Stimulated activated CD8-positive, alpha-beta memory T cell treated with anti-CD3 and anti-CD28 coated beads, Interleukin-4, amount 100 ng/mL, for 1 hour (primary cell): ENCODE measurements at places on chromosomes 5 and 9.

GRCh38 chr9:4290427-4290837 lies 9.4 kb downstream of the GLIS3 start:
- DNase-seq = no peak

- no peak for DNase-seq
Measured at GRCh38 chr5:1540831-1541701, 17.3 kb upstream of the LPCAT1 start.

DNA sequence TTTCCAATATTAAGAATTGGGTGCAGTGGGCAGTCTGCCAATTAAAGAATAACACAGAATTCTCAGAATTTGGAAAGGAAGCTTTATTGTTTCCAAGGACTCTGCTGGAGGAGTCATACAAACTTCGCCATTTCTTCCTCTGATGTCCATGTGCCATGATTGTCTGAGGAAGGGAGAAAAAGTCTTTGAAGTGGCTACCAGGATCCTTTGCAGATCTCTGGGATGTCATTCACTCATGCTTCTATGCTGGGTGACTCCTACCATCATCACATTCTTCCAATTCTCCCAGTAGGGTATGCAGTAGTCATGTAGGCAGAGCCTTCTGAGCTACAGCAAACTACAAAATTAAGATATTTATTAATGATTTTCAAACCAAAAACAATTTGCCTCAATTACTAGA lies 3.2 kb upstream of the SMAD5 start:
- no peak for DNase-seq

GRCh38 chr5:10728679-10729078 lies 32.4 kb downstream of the DAP start:
- DNase-seq = no peak

GRCh38 chr5:167381457-167381856 lies 910.0 kb upstream of the WWC1 start:
- DNase-seq = no peak

DNA sequence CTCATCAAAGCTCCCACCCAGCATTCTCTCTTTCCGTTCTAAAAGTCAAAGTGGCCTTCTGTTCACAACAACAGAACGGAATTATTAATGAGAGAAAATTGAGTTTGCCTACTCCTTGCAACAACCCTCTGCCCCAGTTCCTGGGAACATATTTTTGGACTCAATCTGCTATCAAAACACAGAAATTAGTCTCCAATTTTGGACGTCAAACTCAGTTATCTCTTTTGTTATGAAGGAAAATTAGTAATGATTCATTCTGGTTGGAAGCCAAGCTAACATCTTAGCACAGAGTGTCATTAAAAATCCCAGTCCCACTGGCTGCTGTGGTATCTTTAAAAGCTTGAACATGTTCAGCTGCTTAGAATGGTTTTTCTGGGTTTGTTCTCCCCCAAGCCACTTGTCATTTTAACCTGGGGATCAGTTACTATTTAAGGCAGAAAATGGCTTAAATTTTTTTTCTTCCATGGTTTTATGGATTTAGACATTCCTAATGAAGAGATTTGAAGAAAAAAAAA lies 343.2 kb downstream of the TRIM32 start:
- no peak for DNase-seq

DNA sequence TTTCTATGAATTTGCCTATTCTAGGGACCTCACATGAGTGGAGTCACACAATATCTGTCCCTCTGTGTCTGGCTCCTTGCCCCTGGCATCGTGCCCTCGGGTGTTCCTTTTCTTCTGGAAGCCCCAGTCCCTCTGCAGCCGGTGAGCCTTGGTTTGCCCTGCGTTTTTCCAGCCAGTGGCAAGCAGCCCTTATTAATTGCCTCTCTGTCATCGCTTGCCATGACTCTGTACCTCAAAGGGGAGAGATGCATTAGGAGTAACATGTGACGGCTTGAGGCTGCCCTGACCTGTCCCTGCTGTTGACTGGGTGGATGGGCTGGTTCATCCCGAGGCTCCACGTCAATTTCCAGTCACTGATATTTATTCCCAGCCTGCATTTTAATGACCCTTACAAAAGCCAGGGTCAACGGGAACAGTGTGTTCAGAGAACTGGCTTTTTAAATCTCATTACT lies 87.3 kb downstream of the CFAP90 start:
- DNase-seq = no peak

GRCh38 chr5:66239034-66239433 lies 94.9 kb downstream of the SREK1 start:
- DNase-seq = no peak

- DNase-seq = no peak
Measured at GRCh38 chr5:160237571-160238093, 8.3 kb downstream of the FABP6 start.

DNA sequence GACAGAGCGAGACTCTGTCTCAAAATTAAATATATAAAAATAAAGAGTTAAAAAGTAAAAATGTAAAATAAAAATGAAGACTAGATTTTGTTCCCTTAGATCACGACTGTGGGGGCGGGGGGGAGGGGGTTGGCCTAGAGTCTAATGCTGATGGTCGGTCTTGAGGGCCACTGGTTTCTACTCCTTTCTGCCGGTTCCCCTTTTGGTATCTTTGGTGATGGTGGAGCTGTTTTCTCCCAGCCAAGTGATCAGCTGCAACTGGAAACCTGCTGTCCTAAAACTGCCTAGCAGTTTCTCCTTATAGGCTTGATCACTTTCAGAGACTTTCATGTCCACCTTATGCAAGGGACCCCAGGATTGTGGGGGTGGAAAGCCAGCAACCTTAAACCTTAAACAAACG lies 1.1 kb downstream of the SRD5A1 start:
- no peak for DNase-seq

DNA sequence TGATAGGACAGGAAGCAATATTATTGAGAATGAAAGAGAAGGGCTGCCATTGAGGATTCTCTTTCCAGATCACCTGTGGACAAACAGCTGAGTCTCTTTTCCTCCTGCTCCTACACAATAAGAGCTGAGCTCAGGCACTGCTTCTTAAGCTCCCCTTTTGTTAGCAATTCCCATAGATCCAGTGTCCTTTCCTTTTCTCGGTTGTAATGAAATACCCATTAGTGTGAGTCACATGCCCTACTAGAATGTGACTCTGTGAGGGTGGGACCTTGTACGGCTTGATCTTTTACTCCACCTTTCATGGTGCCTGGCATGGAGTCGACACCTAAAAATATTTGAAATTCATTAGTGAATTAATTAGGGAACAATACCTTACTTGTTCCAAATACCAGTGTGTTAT lies 269.2 kb downstream of the NR3C1 start:
- no peak for DNase-seq

DNA sequence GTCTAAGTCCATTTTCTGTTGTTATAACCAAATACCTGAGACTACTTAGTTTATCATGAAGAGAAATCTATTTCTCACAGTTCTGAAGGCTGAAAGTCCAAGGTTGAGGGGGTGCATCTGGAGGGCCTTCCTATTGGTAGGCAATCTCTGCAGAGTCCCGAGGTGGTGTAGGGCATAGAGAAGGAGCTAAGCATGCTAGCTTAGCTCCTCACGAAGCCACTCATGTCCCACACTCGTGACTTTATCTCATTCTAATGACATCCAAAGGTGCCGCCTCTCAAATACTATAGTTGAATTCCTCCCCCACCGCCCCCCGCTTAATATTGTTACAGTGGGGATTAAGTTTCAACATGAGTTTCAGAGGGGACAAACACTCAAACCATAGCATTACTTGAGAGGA lies 36.0 kb upstream of the ZBED3 start:
- DNase-seq = no peak

DNA sequence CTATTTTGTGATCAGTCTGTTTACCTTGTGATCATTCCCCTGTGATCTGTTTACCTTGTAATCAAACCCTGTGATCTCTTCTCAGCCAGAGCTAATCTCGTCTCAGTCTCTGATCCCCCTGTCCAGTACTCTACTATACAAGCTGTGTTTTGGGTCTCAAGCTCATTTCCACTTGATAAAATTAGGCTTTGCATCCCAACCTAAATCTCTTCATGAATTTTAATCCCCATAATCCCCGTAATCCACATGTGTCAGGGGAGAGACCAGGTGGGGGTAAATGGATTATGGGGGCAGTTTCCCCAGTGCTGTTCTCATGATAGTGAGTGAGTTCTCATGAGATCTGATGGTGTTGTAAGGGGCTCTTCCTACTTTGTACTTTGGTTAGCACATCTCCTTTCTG lies 157.2 kb downstream of the PRR16 start:
- no peak for DNase-seq

GRCh38 chr9:92710368-92710767 lies 40.4 kb upstream of the IPPK start:
- no peak for DNase-seq

GRCh38 chr5:133285583-133286021 lies 233.8 kb downstream of the HSPA4 start:
- DNase-seq = no peak

GRCh38 chr9:99368341-99369326 lies 146.6 kb downstream of the SEC61B start:
- DNase-seq = no peak

DNA sequence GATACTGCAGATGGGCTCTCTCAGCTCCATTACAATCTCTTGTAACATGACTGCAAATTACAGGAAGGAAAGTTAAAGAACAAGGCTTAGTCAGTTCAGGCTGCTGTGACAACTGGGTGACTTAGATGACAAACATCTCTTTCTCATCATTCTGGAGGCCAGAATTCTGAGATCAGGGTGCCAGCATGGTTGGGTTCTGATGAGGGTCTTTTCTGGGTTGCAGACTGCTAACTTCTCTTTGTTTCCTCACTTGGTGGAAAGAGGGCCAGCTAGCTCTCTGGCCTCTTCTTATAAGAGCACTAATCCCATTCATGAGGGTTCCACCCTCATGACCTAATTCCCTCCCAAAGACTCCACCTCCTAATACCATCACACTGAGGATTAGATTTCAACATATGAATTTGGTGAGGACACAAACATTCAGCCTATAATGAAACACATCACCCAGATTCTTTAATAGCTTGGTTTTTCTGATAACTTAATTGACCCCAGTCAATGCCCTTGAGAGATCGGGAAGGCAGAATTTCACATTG lies 73.6 kb upstream of the MAMDC2 start:
- no peak for DNase-seq

DNA sequence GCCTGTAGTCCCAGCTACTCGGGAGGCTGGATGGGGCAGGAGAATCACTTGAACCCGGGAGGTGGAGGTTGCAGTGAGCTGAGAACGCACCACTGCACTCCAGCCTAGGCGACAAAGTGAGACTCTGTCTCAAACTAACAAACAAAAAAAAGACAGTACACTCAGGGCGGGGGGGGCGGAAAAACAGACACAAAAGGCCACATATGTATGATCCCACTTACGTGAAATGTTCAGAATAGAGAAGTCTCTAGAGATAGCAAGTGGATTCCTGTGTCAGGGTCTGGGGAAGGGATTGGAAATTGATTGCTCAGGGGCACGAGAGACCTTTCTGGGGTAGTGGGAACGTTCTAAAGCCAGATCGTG lies 9.0 kb upstream of the LCN1 start:
- DNase-seq = no peak

GRCh38 chr5:80977764-80978163 lies 17.6 kb downstream of the RASGRF2 start:
- DNase-seq = no peak

GRCh38 chr9:6911901-6912638 lies 154.3 kb downstream of the KDM4C start:
- DNase-seq = no peak

- DNase-seq = no peak
Measured at GRCh38 chr9:117682955-117683710, 21.1 kb upstream of the TLR4 start.

DNA sequence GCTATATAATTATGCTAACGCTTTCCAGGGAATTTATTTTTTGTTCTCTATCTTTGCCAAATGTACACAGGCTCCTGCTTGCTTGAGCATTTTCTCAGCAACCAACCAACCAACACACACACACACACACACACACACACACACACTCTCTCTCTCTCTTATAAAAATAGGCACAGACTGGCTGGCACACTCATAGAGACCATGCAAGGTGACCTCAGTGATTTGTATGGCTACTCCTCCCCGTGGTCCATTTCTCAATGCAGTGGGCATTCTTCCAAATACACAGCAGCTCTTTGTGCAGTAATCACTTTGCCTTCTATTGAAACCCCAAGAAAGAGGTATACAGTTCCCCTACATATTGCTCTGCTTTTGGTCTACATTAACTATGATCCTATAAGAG lies 416.0 kb downstream of the MAN2A1 start:
- DNase-seq = no peak

DNA sequence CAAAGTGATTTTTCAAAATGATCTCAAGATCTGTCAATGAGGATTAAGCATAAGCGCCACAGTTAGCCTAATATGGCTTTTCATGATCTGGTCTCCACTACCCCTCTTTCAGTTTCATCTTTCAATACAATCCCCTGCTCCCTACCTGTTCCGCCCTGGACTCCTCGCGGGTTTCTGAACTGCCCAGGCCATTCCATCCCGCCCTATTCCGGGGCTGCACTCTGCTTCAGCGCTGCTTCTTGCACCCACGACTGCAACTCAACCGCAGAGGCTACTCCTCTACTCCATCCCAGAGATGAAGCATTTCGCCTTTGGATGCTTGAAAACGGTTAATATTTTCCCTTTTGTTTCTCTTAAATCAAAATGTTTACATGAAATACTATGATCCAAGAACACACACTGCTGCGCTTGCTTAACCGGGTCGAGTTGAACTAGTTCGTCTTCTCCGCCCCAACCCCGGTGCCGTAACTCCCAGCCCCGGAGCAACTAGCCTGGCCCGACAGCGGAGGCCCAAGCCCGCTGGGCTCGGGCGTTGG lies 716 bp upstream of the OTULIN start:
- DNase-seq = no peak

- DNase-seq = no peak
Measured at GRCh38 chr9:26142631-26143030, 464.4 kb upstream of the TUSC1 start.

GRCh38 chr5:130138406-130139045 lies 234.3 kb downstream of the CHSY3 start:
- DNase-seq = no peak

- no peak for DNase-seq
Measured at GRCh38 chr9:4317681-4318080, 17.8 kb upstream of the GLIS3 start.

- DNase-seq = no peak
Measured at GRCh38 chr5:170311511-170312300, 14.1 kb upstream of the LCP2 start.

GRCh38 chr9:120377268-120378159 lies 202.5 kb downstream of the CDK5RAP2 start:
- DNase-seq = no peak

DNA sequence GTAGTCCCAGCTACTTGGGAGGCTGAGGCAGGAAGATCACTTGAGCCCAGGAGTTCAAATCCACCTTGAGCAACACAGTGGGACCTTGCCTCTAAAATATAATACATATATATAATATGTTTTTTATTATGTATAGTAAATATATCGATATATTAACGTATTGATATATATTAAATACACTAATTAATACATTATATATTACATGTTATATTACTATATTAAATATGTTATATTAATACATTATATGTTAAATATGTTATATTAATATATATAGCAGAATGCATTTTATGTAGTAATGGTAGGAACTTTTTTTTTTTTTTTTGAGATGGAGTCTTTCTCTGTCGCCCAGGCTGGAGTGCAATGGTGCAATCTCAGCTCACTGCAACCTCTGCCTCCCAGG lies 18.1 kb upstream of the BNC2 start:
- no peak for DNase-seq

GRCh38 chr5:58335518-58335917 lies 124.4 kb downstream of the PLK2 start:
- DNase-seq = no peak
